ENCODE measurements at places on chromosomes 7 and 10.
A peak's percentile ranks its signal among the peaks of the same experiment; 100 is the strongest.

- no peak for DNase-seq
These were observed 8.6 kb upstream of the ELFN1 start for GRCh38 chr7:1661461-1661860.

DNA sequence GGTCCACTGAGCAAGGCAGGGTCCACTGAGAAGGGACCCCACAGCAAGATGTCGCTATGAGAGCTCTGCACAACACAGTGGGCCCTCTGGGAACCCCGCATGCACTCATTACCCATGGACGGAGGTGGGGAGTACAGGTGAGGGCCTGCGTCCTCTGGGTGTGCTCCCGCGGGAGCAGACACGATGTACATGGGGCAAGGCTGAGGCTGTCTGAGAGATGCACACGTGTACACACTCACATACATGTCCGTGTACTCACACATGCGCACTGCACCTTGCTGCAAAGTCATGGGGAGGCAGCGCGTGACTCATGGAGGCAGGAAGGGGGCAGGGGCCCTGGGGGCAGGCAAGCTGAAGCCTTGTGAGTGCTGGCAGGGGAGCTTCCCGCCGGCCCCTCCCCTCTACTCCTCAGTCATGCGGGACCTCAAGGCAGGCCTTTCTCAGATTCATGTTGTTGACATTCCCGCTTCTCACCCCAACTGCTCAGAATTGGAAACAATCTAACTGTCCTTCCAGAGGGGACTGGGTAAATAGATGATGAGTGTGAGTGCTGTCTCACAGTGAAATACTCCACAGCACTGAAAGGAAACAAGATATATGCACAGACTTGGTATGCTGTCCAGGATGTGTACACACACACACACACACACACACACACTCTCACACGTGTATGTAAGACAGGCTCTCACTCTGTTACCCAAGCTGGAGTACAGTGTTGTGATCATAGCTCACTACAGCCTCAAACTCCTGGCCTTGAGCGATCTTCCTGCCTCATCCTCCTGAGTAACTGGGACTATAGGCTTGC, 40.0 kb downstream of the GOLGA7B start:
- peak; percentile 36 for DNase-seq

- DNase-seq: peak; percentile 56
These were observed 10.8 kb downstream of the SERPINE1 start for GRCh38 chr7:101137651-101138212.

GRCh38 chr10:97154162-97154561, 31.6 kb downstream of the SLIT1 start:
- DNase-seq: no peak

GRCh38 chr10:34918776-34919315, 103.8 kb upstream of the PARD3 start:
- no peak for DNase-seq

- DNase-seq: no peak
These were observed 550.6 kb downstream of the GLRX3 start for GRCh38 chr10:130686689-130687300.

DNA sequence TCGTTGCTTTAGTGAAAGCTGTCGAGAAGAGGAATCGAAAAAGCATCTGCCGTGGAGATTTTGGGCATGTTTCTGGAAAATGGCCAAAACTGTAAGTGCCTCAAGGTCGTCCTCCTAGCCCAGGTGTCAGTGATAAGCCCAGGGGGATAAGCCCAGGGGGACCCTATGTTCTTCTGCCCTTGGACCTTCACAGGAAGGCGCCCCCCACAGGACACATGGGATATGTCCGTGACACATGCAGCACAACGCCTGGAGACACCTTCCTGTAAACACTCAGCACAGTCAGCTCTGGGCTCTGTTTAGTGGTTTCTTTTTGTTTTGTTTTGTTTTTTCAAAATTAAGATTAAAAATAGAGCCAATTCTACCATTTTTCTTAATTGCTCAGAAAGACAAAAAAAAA, 272.7 kb downstream of the KLF6 start:
- DNase-seq: no peak

DNA sequence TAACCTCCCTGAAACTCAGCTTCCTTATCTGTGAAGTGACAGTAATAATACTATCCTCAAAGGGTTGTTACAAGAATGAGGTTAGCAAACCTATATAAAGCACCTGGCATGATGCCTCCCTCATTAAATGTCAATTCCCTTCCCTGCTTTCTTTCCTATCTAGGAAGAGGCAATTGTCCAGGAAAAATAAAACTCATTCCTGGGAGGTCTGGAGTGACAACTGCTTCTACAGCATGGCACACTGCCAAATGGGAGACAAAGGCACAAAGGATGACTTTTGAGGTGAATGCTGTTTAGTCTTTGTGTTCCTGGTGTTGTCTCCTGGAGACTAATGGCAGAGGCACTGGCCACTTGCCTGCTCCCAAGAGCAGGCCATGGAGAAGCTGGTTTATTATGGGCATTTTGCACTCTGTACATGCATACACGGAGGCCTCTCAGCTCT, 32.2 kb upstream of the PDE1C start:
- no peak for DNase-seq

DNA sequence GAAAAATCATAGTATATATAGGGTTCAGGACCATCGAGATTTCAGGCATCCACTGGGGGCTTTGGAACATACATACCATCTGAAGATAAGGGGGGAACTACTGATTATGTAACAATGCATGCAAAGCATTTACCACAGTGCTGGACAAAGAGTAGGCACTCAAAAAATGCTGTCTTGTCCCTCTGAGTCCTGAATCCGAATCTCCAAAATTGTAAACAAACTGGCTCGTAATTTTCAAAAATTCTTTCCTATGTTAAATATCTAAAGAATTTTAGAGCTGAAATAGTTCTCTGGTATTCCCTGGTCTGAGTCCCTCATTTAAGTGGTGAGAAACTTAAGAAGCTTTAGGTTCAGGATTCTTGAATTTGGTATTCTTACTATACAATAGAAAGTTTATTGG, 167.8 kb upstream of the ASAH2 start:
- DNase-seq: no peak

DNA sequence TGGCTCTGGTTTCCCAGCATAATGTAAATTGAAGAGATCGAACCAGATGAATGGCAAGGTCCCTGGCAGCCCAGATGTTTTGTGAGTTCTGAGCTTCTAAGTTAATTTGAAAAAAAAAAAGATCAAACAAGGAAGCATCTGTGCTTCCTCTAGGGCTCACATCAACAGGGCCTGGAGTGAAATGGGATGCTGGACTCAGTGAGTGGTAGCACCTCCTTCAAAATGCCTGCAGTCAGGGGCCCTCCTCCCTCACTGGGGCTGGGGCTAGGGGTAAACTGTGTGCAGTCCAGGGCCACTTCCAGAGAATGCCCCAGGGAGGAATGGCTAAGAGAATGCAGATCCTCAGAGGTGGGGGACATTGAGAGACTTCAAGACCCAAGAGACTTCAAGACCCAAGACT, 6.0 kb upstream of the CUEDC2 start:
- no peak for DNase-seq

DNA sequence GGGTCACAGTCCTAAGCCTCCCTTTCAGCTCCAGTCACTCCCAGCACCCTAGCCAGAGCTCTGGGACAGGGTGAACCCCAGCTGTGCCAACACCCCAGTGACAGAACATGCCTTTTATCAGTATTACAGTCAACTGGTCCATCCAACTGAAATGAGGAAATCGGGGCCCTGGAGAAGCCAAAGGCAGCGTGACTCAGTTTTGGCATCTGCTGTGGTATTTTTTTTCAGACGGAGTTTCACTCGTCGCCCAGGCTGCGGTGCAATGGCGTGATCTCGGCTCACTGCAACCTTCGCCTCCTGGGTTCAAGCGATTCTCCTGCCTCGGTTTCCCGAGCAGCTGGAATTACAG, 3.4 kb upstream of the CLDN15 start:
- DNase-seq: peak; percentile 22

DNA sequence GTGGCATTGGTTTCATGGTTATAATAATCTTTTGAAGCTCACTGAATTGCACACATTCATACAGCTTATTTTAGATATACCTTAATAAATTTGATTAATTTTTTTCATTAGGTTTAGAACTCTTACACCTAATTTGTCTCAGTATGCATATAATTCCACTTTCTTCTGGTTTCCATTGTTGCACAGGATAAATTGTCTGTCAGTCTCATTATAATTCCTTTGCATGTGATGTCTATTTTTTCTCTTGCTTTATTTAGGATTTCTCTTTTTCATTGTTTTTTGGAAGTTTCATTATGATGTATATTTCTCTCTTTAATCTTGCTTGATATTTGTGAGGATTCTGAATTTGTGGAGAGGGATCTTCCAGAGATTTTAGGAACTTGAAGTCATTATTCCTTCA, 84.7 kb downstream of the ARL5B start:
- no peak for DNase-seq

DNA sequence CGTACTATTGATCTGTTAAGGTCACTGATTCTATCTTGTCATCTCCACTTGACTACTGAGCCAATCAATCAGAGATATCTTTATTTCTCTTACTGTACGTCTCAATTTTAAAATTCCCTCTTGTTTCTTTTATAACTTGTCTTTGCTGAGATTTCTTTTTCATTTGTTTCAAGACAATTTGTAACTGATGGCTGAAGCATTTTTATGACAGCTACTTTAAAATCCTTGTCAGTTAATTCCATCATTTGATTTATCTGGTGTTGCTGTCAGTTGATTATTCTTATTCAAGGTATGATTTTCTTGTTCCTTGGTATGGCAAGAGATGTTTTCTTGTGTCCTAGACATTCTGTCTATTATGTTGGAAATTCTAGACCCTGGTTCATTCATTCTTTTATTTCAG, 76.6 kb downstream of the TYW1B start:
- DNase-seq: no peak

- peak; percentile 25 for DNase-seq
These were observed 79.6 kb downstream of the ARL5B start for GRCh38 chr10:18738835-18739234.

DNA sequence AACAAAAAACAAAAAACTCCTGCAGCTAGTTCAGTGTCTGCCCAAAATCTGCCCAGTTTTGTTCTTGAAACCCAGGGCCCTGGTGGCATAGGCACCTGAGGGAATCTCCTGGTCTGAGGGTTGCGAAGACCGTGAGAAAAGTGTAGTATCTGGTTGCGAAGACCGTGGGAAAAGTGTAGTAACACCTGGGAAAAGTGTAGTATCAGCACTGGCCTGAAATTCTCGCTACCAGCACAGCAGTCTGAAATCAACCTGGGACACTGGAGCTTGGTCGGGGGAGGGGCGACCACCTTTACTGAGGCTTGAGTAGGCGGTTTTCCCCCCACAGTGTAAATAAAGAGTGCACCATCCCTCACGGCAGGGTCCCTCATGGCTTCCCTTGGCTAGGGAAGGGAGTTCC, 82.5 kb upstream of the SP4 start:
- no peak for DNase-seq

GRCh38 chr10:121696854-121697253, 98.6 kb upstream of the FGFR2 start:
- no peak for DNase-seq

DNA sequence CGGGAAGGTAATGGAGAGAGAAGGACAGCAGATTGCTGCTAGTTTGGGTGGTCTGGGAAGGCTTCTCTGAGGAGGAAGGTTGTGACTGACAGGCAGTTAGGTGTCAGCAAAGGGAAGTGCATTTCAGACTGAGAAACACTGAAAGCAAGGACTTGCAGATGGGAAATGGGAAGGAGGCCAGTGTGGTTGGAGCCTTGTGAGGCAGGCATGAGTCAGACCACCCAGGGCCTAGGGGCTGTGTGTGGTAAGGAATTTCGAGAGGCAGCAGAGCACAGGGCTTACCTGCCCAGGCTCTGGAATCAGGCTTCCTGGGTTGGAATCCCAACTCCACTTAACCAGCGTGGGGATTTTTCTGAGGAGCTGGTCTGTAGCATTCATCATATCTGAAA, 53.5 kb downstream of the NRF1 start:
- DNase-seq: peak; percentile 96
